ENCODE measurements at places on chromosomes 4 and X. TPM values are rescaled to one million over a fixed set of nuclear protein-coding genes. Genes with fewer than 3 reads are reported as not detected.
A peak's percentile ranks its signal among the peaks of the same experiment; 100 is the strongest.

Gene NPY1R
- total RNA-seq: 6.9 TPM

Gene PRSS12
- 48.7 TPM for total RNA-seq

Gene ZMAT1
- total RNA-seq: 4.4 TPM

Gene POU4F2
- total RNA-seq: not detected

Gene HDX
- total RNA-seq: 8.3 TPM

Gene ADH6
- 1.2 TPM for total RNA-seq

Gene NEUROG2
- total RNA-seq: not detected

Gene SLC4A4
- total RNA-seq: 14.6 TPM

Gene GSX2
- not detected for total RNA-seq

Gene SULT1E1
- total RNA-seq: 2.4 TPM

Gene PAGE2B
- not detected for total RNA-seq

Gene APLN
- 0.35 TPM for total RNA-seq

Gene FHL1
- 0.73 TPM for total RNA-seq

Gene TEX11
- total RNA-seq: not detected

DNA sequence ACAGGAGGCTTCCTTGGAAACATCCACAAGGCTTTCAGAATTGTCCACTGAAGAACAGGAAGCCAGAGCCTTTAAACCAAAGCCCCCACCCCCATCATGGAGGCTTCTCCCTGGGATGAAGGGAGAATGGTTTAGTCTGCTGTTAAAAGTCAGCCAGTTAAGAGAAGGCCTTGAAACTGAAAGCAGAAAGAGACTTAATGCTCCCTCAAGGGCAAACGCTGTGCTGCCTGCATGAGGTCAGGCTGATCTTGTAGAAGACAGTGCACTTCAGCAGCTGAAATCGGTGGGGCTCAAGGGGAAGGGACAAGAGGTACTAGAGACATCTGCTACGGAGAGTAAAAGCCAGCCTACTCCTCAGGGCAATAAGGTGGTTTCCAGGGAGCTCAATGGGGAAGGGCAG lies 69.0 kb downstream of the HPRT1 start:
- no peaks in the 10 kb centered on the region for H3K27me3 ChIP-seq
- no peaks in the 10 kb centered on the region for H3K4me1 ChIP-seq
- no peaks in the 10 kb centered on the region for H3K36me3 ChIP-seq
- no peak for DNase-seq

- H3K27ac ChIP-seq: no peak overlapping the region
- no peaks in the 10 kb centered on the region for H3K27me3 ChIP-seq
- no peak overlapping the region for H3K4me3 ChIP-seq
- H3K36me3 ChIP-seq: no peaks in the 10 kb centered on the region
- no peak for DNase-seq
Measured at GRCh38 chr4:176769514-176769913, 23.2 kb downstream of the VEGFC start.

DNA sequence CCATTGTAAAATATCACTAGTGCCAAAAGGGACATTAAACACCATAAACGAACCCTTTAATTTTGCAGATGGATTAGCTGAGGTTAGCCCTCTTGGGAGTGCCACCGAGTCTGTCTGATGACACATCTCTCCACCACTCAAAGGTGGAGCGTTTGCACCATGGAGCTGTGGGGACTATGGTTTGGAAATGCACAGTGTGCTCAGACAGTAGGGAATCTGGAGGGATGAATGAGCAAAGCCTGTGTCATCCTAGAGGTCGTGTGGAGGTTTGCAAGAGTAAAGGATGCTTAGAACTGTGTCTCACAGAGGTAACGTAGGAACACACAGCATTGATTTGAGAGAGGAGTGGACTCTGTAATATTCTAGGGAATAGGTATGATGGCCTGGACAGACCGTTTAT lies 93.7 kb downstream of the CLNK start:
- DNase-seq: no peak
- no peak overlapping the region for H3K27ac ChIP-seq
- no peaks in the 10 kb centered on the region for H3K4me1 ChIP-seq
- H3K4me3 ChIP-seq: no peak overlapping the region

- H3K27me3 ChIP-seq: peaks cover 36% of the 10 kb centered on the region
- H3K27ac ChIP-seq: no peak overlapping the region
- H3K36me3 ChIP-seq: no peaks in the 10 kb centered on the region
- H3K4me3 ChIP-seq: no peak overlapping the region
- no peak for DNase-seq
- peaks cover 7% of the 10 kb centered on the region for H3K4me1 ChIP-seq
Measured at GRCh38 chr4:10878861-10879260, 194.3 kb upstream of the CLNK start.

DNA sequence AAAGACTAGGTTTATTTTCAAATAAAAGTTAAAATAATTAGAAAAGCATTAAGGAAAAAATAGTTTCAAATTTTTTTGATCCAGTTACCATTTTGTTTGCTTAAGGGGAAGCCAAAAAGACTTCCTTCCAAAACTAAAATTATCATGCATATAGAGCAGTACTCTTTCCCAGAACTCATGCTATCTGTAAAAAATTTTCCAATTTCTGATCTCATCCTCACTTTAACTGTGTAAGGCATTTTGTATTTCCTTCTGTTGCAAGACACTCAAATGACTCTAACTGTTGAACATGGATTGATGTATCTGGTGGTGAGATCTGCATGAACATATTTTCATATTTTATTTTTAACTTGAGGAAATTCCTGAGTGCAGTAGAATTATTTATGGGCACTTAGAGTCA lies 150.1 kb downstream of the ADAM29 start:
- DNase-seq: no peak
- no peak overlapping the region for H3K27ac ChIP-seq
- H3K4me3 ChIP-seq: no peak overlapping the region
- no peaks in the 10 kb centered on the region for H3K36me3 ChIP-seq

- no peak for DNase-seq
- H3K4me1 ChIP-seq: peaks cover 20% of the 10 kb centered on the region
- H3K27me3 ChIP-seq: no peaks in the 10 kb centered on the region
- H3K4me3 ChIP-seq: no peak overlapping the region
- H3K27ac ChIP-seq: no peak overlapping the region
Measured at GRCh38 chr4:144649646-144650045, 3.7 kb downstream of the HHIP start.

GRCh38 chr4:152535360-152535902 lies 461 bp downstream of the FBXW7 start:
- no peaks in the 10 kb centered on the region for H3K27me3 ChIP-seq
- DNase-seq: no peak
- peaks cover 32% of the 10 kb centered on the region for H3K36me3 ChIP-seq
- H3K4me3 ChIP-seq: peak overlapping the region; percentile 96
- H3K27ac ChIP-seq: peak overlapping the region; percentile 92

- no peaks in the 10 kb centered on the region for H3K36me3 ChIP-seq
- H3K27ac ChIP-seq: no peak overlapping the region
- DNase-seq: peak; percentile 0
- H3K4me3 ChIP-seq: no peak overlapping the region
Measured at GRCh38 chr4:45693746-45694145, 430.1 kb downstream of the GABRG1 start.

DNA sequence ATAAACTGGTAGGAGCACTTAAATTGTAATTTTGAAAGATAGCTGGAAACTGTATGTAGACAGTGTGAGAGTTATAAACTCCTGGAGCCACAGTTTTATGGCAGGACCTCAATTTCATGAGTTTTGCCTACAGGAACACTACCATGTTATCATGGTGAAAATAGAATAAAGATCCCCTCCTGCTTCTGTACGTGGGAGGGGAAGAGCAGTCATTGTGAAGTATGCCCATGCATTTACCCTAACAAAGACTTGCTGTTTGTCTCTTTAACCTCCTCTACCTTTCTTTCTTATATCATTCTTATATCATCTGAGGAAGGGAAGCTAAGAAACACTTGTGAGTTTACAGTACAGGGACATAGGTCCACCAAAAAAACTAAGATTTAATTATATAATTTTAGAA lies 327.0 kb downstream of the PCDH10 start:
- H3K4me1 ChIP-seq: no peaks in the 10 kb centered on the region
- H3K27ac ChIP-seq: no peak overlapping the region
- H3K4me3 ChIP-seq: no peak overlapping the region

GRCh38 chr4:25916870-25917269 lies 2.9 kb downstream of the SMIM20 start:
- no peak overlapping the region for H3K27ac ChIP-seq
- peaks cover 19% of the 10 kb centered on the region for H3K36me3 ChIP-seq
- H3K4me1 ChIP-seq: peaks cover 30% of the 10 kb centered on the region
- no peaks in the 10 kb centered on the region for H3K27me3 ChIP-seq
- no peak overlapping the region for H3K4me3 ChIP-seq

GRCh38 chr4:88018466-88018865 lies 11.0 kb downstream of the PKD2 start:
- H3K4me1 ChIP-seq: peaks cover 10% of the 10 kb centered on the region
- H3K4me3 ChIP-seq: no peak overlapping the region
- H3K36me3 ChIP-seq: no peaks in the 10 kb centered on the region
- no peak overlapping the region for H3K27ac ChIP-seq
- H3K27me3 ChIP-seq: no peaks in the 10 kb centered on the region

DNA sequence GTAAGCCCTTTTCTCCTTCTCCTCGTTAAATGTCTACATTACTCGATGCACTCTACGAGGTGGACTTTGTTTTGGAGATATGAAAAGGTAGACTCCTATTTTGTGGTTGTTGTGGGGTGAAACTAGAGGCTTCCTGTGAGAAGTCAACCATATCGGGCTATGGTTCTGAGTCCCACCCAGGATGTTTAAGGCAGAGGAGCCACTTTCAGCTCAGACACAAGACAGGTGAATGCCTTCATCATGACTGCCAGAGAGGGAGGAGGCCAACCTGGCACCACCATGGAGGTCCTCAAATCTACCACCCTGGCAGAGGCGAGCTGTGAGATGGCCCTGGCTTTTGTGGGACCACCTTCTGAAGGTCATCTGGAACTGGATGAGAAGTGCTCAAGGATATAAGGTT lies 154.4 kb upstream of the KLF3 start:
- DNase-seq: no peak
- H3K36me3 ChIP-seq: no peaks in the 10 kb centered on the region
- no peaks in the 10 kb centered on the region for H3K4me1 ChIP-seq
- H3K27ac ChIP-seq: no peak overlapping the region

DNA sequence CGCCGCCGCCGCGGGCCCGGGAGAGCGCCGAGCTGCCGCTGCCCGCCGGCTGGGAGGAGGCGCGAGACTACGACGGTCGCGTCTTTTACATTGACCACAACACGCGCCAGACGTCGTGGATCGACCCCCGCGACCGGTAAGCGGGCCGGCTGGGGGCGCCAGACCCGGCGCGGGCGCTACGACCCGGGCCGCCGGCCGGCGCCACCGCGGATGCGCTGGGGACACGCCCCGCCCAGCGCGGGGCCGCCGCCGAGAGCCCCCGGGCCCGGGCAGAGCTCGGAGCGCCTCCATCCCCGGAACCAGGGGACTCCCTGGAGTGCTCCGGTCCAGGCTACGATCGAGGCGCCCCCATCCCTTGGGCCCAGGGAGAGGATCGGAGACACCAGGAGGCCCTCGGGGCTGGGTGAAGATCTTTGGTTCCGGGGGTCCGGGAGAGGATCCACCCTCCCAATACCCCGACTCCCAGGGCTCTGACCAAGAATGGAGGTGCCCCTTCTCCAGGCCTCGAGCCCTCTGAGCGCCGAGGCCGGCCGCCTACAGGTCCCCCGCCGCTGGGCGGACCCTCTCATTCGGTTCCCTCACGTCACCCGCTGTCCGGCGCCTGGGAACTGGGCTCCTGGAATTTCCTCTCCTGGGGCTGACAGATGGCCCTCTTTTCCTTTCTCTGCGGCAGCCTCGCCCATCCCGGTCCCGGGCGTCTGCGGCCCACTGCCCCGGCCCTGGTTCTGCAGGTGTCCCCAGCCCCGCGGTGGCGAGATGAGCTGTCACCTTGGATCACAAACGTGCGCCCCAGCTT lies 48.8 kb downstream of the CLDN34 start:
- H3K4me1 ChIP-seq: peaks cover 24% of the 10 kb centered on the region
- H3K36me3 ChIP-seq: peaks cover 29% of the 10 kb centered on the region
- DNase-seq: peak; percentile 39
- H3K4me3 ChIP-seq: peak overlapping the region; percentile 75
- H3K27me3 ChIP-seq: no peaks in the 10 kb centered on the region

DNA sequence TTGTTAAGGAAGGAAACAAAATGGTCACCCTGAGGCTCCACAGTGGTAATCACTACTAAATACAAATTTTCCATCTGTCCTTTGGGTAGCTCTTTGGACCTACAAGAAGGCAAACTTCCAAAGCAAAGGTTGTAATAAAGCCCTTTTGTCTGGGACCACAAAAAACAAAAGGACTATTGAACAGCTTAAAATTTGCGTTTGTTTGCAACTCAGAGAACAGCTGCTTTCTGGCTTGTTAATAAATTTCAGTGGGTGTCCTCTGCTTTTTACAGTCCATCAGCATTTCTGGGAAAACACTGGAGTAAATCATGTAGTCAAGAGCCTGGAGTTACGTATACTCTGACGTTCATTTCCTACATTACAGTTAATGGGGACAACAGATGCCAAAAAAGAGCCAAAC lies 439.7 kb upstream of the DIAPH2 start:
- no peak overlapping the region for H3K27ac ChIP-seq
- H3K4me1 ChIP-seq: no peaks in the 10 kb centered on the region
- no peaks in the 10 kb centered on the region for H3K36me3 ChIP-seq
- H3K27me3 ChIP-seq: no peaks in the 10 kb centered on the region

DNA sequence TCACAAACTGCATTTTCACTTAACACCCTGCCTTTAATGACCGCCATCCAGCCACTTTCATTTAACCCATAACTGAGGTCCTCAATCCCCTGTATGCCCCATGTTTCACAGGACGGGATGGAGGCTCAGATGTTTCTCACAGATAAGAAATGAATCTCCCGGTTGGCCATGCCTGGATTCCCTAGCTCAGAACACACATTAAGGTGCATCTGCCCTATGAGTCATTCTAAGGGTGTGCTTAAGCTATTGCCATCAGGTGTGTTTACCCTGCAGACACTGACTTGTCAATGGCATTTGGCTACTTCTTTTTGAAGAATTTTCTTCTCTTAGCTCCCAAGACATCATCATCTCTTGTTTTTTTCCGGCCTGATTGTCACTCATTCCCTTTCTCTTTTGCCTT lies 222.6 kb upstream of the SMIM31 start:
- no peaks in the 10 kb centered on the region for H3K36me3 ChIP-seq
- H3K4me1 ChIP-seq: no peaks in the 10 kb centered on the region
- no peak for DNase-seq
- no peaks in the 10 kb centered on the region for H3K27me3 ChIP-seq

DNA sequence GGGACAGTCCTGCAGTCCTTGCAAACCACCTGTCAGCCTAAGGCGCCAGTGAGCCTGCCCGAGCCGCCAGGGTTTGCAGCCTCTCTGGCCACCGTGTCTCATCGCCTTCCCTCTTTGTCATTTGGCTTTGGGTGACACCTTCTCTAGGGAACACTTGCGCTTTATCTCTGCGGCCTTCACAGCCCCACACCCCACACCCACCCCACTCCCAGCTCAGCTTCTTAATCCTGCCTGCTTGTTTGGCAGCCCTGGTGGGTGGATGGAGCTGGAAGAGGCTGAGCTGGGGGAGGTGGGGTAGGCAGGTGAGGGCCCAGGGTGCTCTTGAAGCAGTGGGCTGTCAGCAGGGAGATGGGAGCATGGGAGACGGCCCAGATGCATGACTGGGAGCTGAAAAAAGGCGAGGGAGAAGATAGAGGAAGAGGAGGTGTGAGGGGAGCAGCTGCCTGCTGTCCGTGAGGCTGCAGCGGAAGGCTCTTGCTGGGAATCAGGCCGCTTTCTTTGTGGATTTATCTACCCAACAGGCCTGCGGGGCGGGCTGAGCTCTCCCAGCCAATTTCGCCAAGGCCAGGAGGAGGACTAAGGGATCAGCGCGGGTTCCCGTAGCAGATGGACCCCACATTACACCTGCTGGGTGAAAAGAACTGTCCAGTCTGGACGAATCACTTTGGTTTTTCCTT lies 97.5 kb upstream of the STOX2 start:
- no peak for DNase-seq
- H3K4me1 ChIP-seq: no peaks in the 10 kb centered on the region
- H3K4me3 ChIP-seq: no peak overlapping the region
- H3K36me3 ChIP-seq: peaks cover 4% of the 10 kb centered on the region
- no peak overlapping the region for H3K27ac ChIP-seq

- no peaks in the 10 kb centered on the region for H3K27me3 ChIP-seq
- peaks cover 5% of the 10 kb centered on the region for H3K36me3 ChIP-seq
- H3K4me3 ChIP-seq: no peak overlapping the region
- DNase-seq: no peak
Measured at GRCh38 chr4:183195534-183195933, 96.5 kb downstream of the WWC2 start.

All from Calu3 (cell line).